ENCODE measurements at places on chromosomes 11 and 22.

DNA sequence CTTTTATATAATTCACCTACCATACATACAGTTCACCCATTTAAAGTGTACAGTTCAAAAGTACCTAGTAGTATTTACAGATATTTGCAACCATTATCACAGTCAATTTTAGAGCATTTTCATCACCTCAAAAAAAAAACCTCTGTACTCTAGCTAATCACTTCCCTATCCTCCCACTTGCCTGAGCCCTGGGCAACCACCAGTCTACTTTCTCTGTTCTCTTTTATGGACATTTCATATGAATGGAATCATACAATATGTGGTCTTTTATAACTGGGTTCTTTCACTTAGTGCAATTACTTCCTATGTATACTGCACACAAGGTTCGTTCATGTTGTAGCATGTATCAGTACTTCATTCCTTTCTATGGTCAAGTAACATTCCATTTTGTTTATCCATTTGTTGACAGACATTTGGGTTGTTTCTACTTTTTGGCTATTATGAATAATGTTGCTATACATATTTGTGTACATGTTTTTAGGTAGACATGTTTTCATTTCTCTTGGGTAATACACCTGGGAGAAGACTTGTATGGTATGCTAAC lies 17.8 kb upstream of the NEU3 start:
- DNase-seq: no peak

- no peak for DNase-seq
Observed at GRCh38 chr22:36036167-36036624, 7.6 kb upstream of the RBFOX2 start.

- DNase-seq: peak; percentile 33
Observed at GRCh38 chr22:40965936-40966725, 15.0 kb downstream of the RBX1 start.

DNA sequence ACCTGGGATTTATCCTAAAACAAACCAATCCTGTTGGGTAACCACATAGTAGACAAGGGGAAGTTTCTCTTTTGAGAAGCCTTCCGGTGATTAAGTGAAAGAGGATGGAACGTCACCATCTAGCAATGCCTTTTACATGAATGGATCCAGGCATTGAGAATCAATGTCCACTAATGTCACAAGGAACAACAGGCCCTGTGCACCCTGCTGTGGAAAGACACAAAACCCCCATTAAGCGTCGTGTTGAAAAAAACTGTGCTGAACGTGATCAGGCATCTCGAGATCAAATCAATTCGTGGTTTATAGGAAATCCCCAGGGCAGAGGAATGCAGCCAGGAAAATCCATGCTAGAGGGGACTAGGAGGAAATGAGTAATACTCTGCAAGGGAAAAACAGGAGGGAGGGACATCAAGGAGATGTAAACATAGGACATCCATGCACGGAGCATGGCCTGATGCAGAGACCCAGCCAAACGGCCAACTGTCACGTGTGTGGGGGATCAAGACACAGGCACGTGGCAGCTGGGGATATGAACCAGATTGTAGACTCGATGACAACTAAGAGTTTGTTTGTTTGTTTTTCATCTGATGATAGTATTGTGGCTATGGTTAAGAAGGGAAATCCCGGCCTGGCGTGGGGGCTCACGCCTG lies 38.6 kb upstream of the CARS1 start:
- no peak for DNase-seq

DNA sequence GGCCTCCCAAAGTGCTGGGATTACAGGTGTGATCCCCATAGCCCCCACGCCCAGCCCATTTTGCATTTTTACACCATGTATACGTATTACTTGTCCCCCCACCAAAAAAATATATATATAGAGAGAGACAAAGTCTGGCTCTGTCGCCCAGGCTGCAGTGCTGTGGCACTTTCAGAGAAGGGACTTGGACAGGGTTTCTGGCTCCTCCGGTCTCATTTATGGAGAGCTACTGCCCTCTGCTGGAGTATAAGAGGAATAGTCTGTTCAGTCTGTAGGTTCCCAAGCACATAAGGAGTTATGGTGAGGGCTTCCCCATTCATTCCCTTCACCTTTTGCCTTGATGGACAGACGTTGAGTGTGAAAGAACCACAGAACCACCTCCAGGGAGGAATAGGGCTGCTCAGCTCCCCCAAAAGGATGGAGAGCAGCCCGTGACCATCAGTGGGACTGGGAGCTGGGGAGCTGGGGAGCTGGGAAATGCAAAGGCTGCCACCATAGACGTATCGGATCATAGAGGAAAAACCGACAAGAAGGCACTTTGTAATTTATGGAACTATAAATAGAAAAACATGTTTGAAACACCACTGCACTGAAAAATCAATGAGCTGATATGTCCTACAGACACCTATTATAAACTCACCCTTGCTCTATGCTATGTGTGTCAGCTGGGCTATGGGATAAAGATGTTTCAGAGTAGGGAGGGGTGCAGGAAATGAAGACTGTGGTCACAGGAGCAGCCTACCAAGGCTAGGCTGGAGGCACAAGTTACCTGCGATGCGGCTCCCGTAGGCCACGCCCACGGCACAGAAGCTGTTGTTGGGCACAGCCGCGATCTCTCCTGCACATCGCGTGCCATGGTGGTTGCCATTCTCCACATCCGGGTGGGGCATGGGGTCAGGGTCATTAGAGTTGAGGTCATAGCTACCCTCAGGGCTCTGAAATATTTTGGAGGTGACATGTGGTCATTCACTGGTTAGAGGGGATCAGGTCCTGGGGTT lies 5.2 kb downstream of the PCSK7 start:
- peak; percentile 62 for DNase-seq

DNA sequence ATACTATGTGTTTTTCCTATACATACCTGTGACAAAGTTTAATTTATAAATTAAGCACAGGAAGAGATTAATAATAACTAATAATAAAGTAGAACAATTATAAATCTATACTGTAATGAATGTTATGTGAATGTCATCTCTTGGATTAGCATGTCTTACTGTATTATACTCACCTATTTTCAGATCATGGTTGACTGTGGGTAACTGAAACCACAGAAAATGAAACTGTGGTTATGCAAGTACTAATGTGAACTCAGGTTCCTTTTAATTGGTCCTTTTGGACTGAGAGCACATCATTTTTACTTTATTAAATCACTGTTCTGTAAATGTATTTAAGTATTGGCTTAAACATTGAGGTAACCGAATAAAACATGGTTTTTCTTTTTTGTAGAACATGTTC lies 108.8 kb downstream of the PPP6R3 start:
- no peak for DNase-seq

GRCh38 chr11:13283636-13284035 lies 6.0 kb downstream of the BMAL1 start:
- DNase-seq: no peak

GRCh38 chr11:76686261-76687079 lies 15.9 kb upstream of the LRRC32 start:
- no peak for DNase-seq

GRCh38 chr22:39215426-39216142 lies 29.2 kb downstream of the PDGFB start:
- no peak for DNase-seq

- DNase-seq: no peak
Observed at GRCh38 chr11:10017050-10017449, 277.0 kb downstream of the SBF2 start.

- DNase-seq: no peak
Observed at GRCh38 chr11:95586155-95586554, 203.4 kb downstream of the FAM76B start.

DNA sequence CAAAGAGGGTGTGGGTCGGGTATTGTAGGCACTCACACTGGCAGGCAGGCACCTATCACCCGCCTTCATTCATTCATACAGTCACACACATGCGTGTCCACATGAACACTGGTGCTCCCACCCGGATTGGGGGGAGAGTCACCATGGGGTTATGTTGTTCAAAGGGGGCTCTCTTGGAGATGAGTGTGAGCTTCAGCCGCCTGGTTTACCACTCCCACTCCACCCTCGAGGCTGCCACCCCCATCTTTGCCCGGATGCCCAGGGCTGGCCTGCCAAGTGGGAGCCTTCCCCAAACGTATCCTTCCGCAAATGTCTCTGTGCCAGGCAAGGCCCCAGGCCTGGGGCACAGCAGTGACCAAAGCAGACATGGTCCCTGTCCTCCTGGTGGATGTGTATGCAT lies 22.6 kb downstream of the MRGPRD start:
- no peak for DNase-seq

- no peak for DNase-seq
Observed at GRCh38 chr11:63242089-63242781, 1.2 kb downstream of the SLC22A25 start.

DNA sequence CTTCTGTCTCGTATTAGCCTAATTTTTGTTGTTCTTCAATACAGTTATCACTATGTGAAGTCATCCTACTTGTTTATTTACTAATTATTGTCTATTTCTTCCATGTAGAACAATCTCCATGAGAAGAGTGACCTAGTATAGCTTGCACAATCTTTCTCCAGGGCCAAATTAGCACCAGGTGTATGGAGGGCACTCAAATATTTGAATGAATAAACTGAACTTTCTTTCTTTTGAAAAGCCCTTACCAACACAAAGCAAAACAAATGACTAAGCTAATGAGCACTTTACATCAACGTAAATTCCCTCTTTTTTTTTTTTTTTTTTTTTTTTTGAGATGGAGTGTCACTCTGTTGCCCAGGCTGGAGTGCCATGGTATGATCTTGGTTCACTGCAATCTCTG lies 34.2 kb downstream of the ABTB2 start:
- DNase-seq: no peak

GRCh38 chr11:48122246-48122645 lies 94.4 kb upstream of the OR4B1 start:
- no peak for DNase-seq

- DNase-seq: no peak
Observed at GRCh38 chr22:29079218-29079901, 6.5 kb downstream of the KREMEN1 start.

DNA sequence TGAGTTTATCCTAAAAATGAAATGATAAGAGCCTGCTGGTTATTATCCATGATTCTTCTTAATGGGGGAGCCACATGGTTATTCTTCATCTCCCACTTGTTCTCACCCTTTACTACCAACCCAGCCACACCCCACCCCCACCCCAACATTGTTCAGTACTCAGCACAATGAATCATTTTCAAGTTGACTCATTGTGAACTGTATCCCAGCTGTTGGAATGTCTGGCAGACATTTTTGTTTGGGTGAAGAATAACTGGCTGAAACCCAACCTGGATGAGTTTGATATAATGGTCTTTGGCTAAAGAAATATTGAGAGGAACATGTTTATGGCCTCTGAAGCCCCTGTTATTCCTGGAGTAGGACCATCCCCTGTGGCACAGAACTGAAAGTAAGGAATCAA lies 136.2 kb downstream of the ELP4 start:
- no peak for DNase-seq

DNA sequence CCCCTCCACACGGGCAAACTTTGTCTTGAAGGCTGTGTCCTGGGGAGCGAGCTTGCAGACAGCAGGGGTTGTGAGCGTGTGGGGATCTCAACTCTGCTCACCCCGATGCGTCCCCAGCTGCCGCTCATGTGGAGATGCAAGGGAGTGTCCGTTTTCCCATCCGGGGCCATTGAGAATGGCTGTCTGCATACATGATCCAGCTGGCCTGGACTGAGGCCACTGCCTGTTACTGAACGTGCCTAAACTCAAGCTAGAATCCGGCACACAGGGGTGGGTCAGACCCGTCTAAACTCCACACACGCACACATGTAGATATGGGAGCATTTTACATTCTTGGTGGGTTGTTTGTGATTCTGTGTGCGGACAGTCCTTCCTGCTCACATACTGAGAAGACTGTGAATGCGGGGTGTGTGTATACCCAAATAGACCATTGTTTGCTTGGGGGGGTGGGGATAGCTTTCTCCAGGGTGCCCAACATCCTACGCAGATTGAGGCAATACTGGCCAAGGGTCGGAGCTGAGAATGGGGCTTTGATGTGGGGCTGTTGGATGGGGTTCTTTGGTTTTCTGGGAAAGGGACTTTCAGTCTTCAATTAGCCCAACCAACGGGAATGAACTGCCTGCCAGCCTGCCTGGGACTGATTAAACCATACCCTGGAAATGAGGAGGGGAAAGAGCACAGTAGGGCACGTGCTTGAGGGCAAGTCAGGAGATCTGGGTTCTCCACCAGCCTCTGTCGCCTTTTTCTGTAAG lies 60.4 kb downstream of the ST3GAL4 start:
- no peak for DNase-seq

DNA sequence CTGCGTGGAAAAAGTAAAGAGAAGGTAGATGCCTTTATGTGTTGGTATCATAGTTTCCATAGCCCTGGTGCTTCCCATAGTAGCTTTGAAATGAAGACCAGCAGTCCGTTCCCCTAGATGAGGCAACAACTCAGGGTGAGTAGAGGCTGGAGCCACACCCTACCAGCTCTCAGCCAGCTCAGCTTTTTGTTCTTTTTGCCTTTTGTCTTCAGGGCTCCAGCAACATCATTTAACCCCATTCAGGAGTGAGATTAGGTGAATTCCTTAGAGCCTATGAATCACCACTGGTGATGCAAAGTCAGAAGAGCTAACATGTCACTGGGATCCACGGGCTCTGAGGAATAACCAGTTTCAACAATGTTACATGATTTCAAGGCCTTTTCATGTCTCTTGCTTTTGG lies 14.0 kb upstream of the SESN3 start:
- DNase-seq: no peak

DNA sequence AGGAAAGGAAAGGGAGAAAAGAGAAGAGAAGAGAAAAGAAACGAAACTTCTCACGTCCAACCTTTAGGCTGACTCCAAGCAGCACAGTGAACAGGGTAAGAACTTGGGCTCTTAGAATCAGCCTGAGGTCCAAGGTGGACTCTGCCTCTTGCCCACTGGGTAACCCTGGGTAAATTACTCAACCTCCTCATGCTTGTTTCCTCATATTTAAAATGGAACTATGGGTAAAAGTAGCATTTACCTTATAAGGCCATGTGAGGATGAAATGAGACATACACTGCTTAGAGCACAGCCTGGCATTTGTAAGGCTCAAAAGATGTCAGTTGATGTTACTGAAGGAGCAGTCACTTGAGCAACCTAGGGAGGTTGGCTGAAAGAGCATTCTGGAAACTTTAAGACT lies 107.9 kb downstream of the C11orf58 start:
- no peak for DNase-seq

DNA sequence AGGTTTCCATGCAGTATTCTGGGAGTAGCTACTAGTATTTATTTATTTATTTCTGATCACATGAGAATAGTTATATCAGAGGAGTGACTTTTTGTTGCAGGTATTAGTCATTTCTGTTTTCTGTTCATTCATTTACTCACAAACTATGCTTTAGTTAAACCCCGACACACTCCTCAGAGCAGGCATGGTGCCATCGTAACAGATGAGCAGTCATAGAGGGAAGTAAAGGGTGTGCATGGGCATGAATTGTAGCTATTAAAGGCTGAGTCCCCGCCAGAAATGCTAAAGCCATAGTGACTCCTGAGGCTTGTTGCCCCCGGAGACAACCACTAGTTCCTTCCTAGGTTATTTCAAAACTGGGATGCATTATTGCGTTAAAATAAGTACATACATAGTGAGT lies 10.6 kb downstream of the JHY start:
- peak; percentile 2 for DNase-seq

DNA sequence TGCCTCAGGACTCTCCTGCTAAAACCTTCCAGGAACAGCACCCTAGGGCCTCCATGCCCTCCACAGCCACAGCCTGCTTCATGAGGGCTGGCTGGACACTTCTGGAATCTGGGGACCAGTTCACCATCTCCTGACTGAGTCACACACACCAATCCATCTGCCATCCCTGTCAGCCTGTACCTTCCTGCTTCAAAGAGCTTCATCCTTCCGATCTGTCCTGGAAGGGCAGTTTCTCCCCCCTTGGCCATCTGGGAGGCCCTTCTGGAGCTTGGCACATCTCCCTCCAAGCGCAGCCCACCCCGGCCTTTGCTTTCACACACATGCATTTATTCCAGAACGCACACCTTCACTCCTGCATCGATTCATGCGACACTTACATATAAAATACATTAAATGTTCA lies 13.0 kb downstream of the APBB1 start:
- no peak for DNase-seq

All from HL-60 (cell line).